ENCODE measurements at places on chromosomes 3 and 15.
A peak's percentile ranks its signal among the peaks of the same experiment; 100 is the strongest.

GRCh38 chr3:115999613-116000012 is 376.3 kb downstream of the GAP43 start:
- no peak for DNase-seq

GRCh38 chr15:60523056-60523455 is 44.1 kb upstream of the ICE2 start:
- DNase-seq, result no peak

- DNase-seq, result peak; percentile 57
These were observed 703 bp downstream of the PEAK1 start for GRCh38 chr15:77418966-77419835.

DNA sequence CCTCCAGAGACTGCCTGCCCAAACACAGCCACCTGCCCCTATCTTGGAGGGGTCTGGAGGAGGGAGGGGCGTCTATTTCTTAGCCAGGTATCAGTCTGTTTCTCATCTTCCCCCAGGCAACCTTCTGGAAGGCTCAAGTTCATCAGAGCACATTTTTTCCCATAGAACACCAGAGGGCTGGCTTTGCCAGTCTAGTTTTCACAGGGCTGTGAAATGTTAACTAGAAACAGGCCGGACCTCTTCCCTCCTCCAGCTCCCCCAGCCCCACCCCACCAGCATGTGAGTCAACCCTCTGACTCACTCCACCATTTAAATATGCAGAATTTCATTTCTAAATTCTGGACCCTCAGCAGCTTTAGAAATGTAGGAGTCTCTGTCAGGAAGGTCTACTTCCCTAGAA is 66.9 kb downstream of the SLCO2A1 start:
- DNase-seq, result no peak

All from stimulated activated CD4-positive, alpha-beta T cell treated with anti-CD3 and anti-CD28 coated beads, Interleukin-2, amount 100 ng/mL, for 4 hours (primary cell).